ENCODE measurements at places on chromosomes 13 and 19. TPM values are rescaled to one million over a fixed set of nuclear protein-coding genes. Genes with fewer than 3 reads are reported as not detected.
A peak's percentile ranks its signal among the peaks of the same experiment; 100 is the strongest.

Gene LIM2
- total RNA-seq: not detected

Gene CEACAM3
- total RNA-seq: not detected

Gene AMER2
- total RNA-seq: 0.09 TPM

Gene IRS2
- 12.6 TPM for total RNA-seq

Gene EID2B
- total RNA-seq: 17.5 TPM

Gene TTC9B
- not detected for total RNA-seq

DNA sequence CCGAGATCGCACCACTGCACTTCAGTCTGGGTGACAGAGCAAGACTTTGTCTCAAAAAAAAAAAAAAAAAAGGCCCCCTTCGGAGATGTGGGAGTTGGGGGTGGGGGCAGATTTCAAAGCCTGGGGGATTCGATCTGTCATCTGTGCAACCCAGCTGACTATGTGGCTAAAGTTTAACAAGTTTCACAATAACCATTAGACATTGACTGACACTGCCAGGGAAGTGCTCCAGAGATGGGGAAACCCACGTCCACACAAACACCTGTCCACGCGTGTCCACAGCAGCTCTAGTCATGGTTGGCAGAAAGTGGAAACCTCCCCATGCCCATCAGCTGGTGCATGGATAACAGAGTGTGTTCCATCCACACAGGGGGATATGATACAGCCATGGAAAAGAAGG lies 37.6 kb upstream of the HOMER3 start:
- no peak overlapping the region for H3K27ac ChIP-seq
- peaks cover 4% of the 10 kb centered on the region for H3K4me1 ChIP-seq
- no peaks in the 10 kb centered on the region for H3K36me3 ChIP-seq
- peaks cover 2% of the 10 kb centered on the region for H3K27me3 ChIP-seq
- DNase-seq: no peak
- no peak overlapping the region for H3K4me3 ChIP-seq

DNA sequence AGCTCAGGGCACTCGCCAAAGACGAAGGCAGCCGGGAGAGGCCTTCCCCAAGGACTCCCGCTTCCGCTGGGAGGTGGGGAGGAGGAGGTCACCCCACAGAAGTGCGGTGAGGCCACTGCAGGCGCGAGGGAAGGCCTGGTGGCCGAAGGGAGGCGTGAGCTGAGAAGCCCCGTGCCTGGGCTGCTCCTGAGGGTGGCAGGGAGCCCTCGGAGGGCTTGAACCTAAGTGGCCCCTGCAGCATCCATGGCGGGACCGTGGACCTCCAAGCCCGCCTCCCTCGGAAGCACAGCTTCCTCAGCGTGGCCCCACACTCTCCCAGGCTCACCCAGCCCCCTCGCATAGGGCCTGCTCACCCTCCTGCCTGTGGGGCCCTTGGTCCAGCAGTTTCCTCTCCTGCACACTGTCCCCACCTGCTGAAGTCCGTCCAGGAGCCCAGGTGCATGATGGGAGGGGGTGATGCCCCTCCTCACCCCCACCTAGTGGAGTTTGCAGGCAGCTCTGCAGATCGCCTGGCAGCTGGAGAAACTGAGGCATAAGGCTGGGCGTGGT lies 25.9 kb downstream of the EFNA2 start:
- H3K4me1 ChIP-seq: no peaks in the 10 kb centered on the region
- H3K27me3 ChIP-seq: peaks cover 13% of the 10 kb centered on the region
- no peak overlapping the region for H3K4me3 ChIP-seq
- no peak for DNase-seq
- no peaks in the 10 kb centered on the region for H3K36me3 ChIP-seq

DNA sequence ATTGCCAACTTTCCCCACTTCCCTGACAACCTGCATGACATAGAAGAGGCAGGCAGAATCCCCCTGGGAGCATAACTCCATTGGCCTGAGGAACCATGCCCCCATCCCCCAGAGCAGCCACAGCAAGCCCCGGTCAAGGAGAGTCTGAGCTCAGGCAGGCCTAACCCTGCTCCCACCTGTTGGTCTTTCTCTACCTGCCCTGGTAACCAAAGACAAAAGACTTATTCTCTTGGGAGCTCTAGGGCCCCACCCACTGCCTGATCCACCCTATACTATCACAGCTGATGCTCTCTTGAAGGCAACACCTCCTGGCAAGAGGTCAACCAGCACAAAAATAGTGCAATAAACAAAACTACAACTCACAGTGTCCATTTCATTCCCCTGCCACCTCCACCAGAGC lies 59.3 kb downstream of the TNFSF13B start:
- DNase-seq: no peak
- H3K4me3 ChIP-seq: no peak overlapping the region
- no peaks in the 10 kb centered on the region for H3K27me3 ChIP-seq
- H3K36me3 ChIP-seq: no peaks in the 10 kb centered on the region

DNA sequence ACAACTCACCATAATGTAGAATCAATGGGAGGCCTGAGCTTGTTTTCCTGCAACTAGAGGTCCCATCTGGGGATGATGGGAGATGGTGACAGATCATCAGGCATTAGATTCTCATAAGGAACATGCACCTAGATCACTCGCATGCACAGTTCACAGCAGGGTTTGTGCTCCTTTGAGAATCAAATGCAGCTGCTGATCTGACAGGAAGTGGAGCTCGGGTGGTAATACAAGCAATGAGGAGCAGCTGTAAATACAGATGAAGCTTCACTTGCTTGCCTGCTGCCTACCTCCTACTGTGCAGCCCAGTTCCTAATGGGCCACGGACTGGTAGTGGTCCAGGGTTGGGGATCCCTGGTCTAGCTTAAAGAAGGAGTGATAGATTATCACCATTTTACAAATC lies 33.0 kb downstream of the KPNA3 start:
- DNase-seq: peak; percentile 3
- H3K27ac ChIP-seq: no peak overlapping the region
- no peak overlapping the region for H3K4me3 ChIP-seq

DNA sequence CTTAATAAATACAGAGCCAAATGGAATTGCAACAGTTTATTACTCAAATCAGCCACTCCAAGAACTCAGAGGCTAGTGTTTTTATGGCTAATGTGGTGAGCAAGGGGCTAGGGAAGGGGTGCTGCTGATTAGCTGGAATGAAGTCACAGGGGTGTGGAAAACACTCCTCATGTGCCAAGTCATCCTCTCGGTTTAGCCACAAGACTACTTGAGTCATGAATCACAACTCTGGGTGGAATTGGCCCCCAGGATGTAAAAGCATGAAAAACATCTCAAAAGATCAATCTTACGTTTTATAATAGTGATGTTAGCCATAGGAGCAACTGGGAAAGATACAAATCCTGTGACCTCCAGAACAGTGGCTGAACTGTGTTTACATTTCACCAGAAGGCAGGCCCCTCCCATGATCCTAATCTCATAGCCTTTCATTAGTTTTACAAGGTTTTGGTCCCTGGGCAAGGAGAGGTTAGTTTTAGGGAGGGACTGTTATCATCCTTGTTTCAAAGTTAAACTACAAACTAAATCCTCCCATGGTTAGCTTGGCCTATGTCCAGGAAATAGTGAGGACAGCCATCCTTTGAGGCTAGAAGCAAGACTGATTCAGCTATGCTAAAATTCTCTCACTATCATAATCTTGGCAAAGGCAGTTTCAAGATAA lies 2020.1 kb upstream of the PCDH20 start:
- no peak for DNase-seq
- H3K27me3 ChIP-seq: no peaks in the 10 kb centered on the region
- H3K4me1 ChIP-seq: peaks cover 7% of the 10 kb centered on the region
- no peaks in the 10 kb centered on the region for H3K36me3 ChIP-seq
- no peak overlapping the region for H3K4me3 ChIP-seq

- H3K4me1 ChIP-seq: peaks cover 20% of the 10 kb centered on the region
- H3K4me3 ChIP-seq: no peak overlapping the region
- H3K27me3 ChIP-seq: no peaks in the 10 kb centered on the region
- peak; percentile 86 for DNase-seq
These were observed 72.3 kb upstream of the C1QTNF9B start for GRCh38 chr13:23969647-23970046.

DNA sequence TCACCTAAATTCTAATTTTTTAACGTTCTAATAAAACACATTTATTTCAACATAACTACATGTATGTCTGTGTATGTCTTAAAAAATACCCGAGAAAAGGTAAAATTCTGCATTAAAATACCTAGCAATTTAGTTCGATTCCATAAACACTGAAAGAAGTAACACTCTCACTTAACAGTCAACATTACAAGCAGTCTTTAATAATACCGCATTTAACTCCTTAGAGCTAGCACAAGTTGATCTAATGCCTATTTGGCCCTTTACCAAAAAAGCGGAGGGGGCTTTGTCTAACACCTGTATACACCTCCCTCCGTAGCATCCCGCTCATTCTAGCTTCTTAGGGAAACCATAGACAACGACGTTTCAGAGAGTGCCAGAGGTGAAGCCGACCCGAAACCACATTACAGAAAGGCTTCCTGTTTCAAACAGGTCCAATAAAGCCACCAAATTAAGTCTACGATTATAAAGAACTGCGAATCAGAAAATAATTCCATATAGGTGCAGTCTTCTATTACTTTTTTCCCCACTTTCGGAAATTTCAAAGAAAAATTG lies 1.2 kb downstream of the SPART start:
- H3K4me3 ChIP-seq: peak overlapping the region; percentile 80
- H3K36me3 ChIP-seq: no peaks in the 10 kb centered on the region
- H3K27ac ChIP-seq: no peak overlapping the region
- DNase-seq: peak; percentile 3
- H3K27me3 ChIP-seq: no peaks in the 10 kb centered on the region

DNA sequence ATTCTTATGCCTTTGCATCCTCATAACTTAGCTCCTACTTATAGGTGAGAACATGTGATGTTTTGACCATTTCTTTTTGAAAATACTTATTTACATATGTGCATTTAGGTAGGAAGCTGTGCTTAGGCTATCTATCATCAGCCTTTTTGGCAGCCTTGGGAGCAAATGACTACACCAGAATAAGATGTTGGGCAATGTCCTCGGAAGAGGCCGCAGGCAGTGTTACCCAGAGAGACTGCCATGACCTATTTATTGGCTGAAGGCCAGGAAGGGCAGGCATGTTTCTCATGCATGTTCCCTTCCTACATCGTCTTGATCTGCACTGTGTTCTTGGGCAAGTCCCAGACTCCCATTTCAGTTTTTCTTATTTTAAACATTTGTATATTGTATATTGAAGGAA lies 122.3 kb downstream of the B3GLCT start:
- no peak overlapping the region for H3K27ac ChIP-seq
- H3K27me3 ChIP-seq: no peaks in the 10 kb centered on the region
- no peaks in the 10 kb centered on the region for H3K36me3 ChIP-seq
- no peaks in the 10 kb centered on the region for H3K4me1 ChIP-seq
- peak; percentile 93 for DNase-seq
- no peak overlapping the region for H3K4me3 ChIP-seq

GRCh38 chr13:46982856-46983582 lies 86.2 kb upstream of the HTR2A start:
- H3K27ac ChIP-seq: no peak overlapping the region
- DNase-seq: no peak
- no peaks in the 10 kb centered on the region for H3K27me3 ChIP-seq
- no peaks in the 10 kb centered on the region for H3K36me3 ChIP-seq

DNA sequence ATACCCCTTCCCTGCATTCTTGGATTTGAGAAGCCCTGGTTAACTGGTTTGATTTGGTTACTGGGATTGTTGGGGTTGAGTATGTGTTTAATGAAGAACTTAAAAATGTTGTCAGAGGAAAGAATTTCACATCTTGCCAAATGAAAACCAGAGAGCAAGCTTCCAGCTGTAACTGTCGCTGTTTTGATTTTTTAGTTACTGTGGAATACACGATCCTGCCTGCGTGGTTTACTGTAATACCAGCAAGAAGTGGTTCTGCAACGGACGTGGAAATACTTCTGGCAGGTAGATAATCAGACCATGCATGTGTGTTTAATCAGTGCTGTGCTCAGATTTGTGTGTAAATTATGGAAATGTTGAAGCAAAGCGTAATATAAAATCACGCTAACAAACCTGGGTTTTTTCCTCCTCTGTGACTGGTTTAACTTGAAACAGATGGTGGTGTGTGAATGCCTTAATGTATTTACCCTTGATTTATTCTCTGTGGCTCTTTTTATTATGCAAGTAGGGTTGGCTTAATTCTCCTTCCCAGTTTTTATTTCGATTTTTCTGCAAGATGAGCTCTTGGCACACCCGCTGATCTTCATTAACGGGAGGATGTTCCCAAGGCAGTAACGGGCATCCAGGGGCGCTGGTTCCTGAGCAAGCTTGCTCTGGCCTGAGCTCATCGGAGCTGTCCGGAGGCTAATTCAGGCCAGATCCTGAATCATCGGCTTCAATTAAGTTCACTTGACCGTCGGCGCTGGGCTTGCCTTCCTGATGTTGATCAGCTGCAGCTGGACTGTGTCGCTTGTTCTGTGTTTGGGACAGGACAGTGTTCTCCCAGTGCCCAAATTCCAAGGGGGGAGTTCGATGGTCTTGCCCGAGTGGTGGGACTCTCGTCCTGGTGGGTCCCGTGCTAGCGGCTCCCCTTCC lies 16.0 kb downstream of the UPF1 start:
- no peak overlapping the region for H3K27ac ChIP-seq
- H3K4me3 ChIP-seq: no peak overlapping the region
- H3K4me1 ChIP-seq: no peaks in the 10 kb centered on the region
- DNase-seq: no peak
- peaks cover 22% of the 10 kb centered on the region for H3K36me3 ChIP-seq
- H3K27me3 ChIP-seq: no peaks in the 10 kb centered on the region

DNA sequence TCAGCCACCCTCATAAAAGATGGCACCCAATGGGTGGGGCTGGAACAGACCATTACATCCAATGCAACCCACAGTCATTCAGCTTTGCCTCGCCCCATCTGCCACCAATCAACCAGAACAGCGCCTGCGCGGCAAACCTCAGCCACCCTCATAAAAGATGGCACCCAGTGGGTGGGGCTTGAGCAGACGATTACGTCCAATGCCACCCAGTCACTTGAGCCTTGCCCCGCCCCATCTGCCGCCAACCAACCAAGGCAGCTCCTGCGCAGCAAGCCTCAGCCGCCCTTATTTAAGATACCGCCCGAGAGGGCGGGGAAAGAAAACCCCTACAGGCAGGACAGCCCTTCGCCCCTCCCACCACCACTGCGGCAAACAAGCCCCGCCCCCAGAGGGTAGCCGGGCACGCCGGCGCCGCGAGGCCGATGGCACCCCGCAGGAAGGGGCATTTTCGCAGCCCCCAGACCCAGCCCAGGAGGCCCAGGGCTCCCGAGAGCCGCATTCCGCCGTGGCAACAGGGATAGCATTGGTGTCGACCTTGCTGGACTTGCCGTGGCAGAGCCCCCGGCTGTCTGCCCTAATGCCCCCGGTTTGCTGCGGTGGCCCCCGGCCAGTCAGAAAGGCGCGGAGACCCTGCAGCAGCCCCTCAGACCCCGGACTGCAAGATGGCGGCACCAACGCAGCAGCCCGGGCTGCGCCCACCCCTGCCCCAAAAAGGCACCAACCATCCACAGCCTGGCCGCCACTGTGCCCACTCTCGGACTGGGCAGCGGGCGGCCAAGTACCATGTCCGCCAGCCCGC lies 675 bp downstream of the PEG3 start:
- H3K27ac ChIP-seq: no peak overlapping the region
- H3K36me3 ChIP-seq: no peaks in the 10 kb centered on the region
- no peaks in the 10 kb centered on the region for H3K4me1 ChIP-seq
- no peak overlapping the region for H3K4me3 ChIP-seq
- H3K27me3 ChIP-seq: no peaks in the 10 kb centered on the region
- DNase-seq: peak; percentile 96

Data from cardiac muscle cell (in vitro differentiated cells and primary cell).